ENCODE measurements at places on chromosomes 12 and 14. TPM values are rescaled to one million over a fixed set of nuclear protein-coding genes. Genes with fewer than 3 reads are reported as not detected.

DNA sequence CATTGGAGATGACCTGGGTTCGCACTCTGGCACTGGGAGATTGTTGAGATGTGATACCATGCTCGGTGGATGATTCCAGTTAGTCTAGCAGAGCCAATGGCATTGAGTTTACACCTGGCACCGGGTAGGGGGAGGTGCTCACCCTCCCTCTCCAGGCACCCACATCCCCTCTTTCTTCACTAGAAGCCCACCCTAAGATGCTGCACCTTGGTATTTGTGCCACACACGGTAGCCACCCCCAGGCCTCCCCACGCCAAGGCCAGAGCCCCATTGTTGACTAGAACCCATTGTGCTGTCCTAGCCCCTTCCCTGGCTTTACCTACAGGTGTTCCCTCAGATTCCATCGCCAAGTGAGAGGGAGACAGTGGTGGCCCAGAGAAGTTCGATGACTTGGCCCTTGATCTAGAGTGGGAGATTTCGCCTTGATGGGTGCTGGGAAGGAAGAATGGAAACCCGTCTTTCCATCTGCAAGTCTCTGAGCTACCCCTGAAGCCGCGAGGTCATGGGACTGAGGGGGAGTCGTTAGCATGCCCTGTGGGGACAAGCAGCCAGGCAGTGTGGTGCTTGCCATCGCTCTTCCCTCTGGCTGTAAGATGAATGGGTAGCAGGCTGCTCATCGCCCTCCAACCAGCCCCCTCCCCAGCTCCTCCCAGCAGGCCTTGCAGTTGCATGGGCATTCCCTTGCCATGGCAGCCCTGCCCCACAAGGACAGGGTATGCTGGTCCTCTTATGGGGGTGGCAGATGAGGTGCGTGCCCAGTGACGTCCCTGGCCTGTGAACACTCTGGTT is 8.7 kb downstream of the CCND2 start:
- DNase-seq = no peak

DNA sequence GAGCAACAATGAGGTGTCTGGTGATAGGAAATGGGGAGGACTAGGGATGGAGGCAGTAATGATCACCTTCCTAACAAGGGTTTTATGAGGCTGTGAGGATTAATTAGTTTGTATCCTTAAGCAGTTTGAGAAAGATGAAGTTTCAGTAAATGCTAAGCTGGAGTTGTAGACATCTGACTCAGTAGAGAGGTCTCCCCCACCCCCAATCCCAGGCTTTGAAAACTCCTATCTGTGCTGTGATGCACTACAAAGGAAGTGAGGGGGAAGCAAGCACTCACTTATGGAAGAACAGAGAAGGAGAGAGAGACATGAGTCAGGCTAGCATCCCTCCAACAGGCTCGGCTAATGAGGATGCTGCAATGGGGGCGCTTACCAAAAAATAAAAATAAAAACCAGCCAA is 5.5 kb upstream of the BCL11B start:
- DNase-seq = no peak

FOXG1 gene
- 1.3 TPM for polyA plus RNA-seq

GRCh38 chr12:124013073-124013472 is 40.1 kb downstream of the ZNF664 start:
- DNase-seq = no peak

HHIPL1 gene
- polyA plus RNA-seq = not detected

DNA sequence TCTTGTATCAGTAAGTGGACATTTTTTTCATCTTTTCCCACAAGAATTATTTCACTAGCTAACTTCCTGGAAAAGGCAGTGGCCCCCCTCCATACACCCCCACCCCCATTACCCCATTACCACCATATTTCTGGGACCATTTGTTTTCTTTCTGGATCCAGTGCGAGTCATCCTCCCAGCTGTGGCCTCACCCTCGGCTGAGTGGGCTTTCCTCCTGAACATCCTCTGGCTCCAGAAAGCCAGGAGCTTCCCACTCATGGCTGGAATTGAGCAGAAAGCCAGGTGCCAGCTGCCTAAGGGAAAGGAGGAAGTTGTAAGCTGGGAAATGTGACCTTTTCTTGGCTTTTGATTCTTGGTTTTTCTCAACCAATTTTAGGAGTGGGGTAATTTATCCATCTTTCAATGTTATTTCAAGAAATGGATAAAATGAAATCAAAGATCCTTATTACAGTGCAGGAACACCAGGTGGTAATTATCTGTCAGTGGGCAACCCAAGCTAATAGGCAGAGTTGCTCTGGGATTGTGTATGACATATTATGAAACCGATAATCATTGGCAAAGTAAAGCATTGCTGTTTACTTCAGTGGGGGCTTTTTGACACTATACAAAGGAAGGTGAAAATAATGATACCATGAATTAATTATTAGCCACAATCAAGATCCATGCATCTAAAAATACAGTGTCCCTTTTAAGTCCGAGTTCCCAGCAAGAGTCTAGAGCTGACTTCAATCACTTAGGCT is 124.6 kb downstream of the KICS2 start:
- no peak for DNase-seq

TRPV4 gene
- 0.03 TPM for polyA plus RNA-seq

DNA sequence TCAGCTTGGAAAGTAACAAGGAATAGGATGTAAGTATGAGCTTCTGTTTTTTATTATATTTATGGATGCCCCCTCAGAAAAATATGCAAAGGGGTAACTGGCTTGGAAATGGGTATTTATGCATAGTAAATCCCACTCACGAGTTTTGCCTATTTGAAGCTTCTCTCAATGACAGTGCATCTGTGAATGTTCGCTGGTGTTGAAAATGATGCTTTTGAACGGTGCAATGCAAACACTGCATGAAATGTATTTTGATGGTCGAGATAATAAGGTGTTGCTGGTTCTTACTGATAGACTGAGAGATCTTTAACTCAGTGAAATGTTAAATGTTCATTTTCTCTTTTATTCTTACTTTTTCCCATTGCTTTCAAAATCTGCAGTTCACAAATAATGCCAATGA is 36.0 kb upstream of the PSEN1 start:
- DNase-seq = no peak

DNA sequence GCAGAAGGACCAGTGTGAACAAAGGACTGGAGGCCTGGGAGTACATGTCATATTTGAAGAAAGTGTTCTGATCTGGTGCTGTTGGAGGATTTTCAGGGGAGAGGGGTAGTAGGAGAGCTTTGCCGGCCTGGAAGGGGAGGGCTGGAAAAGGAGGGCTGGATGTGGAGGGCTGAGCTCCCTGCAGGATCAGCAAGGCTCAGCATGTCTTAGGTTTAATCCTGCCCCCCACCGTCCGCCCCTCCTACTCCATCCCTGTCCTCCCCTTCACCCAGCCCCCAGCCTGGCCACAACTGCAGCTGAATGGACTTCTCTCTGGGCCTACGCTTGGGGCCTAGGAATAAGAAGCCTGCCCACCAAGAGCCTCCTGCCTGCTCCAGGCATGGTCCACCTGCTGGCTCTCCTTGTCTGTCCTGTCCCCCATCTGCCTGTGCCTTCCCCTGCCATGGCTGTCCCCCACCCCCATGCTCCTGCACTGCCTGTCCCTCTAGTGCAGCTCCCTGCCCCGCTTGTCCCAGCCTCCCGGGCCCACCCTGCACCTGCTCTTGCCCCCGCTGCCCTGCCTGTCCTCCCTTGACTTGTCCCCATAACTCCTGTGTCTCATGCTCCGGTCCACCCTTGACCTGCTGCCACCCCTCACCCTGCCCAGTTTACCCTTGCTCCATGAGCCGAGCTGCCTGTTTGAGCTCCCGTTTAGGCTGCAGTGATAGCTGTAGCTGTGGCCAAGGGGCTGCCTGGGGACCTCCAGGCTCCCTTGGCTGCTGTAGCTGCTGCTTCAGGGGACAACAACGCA is 9.8 kb upstream of the RARG start:
- no peak for DNase-seq

RIMBP2 gene
- polyA plus RNA-seq = not detected

FAR2 gene
- 6.6 TPM for polyA plus RNA-seq

GRCh38 chr12:58310368-58310767 is 369.0 kb downstream of the ATP23 start:
- no peak for DNase-seq

GRCh38 chr14:50974118-50974517 is 29.8 kb upstream of the PYGL start:
- DNase-seq = no peak

RGS6 gene
- polyA plus RNA-seq = not detected

DNA sequence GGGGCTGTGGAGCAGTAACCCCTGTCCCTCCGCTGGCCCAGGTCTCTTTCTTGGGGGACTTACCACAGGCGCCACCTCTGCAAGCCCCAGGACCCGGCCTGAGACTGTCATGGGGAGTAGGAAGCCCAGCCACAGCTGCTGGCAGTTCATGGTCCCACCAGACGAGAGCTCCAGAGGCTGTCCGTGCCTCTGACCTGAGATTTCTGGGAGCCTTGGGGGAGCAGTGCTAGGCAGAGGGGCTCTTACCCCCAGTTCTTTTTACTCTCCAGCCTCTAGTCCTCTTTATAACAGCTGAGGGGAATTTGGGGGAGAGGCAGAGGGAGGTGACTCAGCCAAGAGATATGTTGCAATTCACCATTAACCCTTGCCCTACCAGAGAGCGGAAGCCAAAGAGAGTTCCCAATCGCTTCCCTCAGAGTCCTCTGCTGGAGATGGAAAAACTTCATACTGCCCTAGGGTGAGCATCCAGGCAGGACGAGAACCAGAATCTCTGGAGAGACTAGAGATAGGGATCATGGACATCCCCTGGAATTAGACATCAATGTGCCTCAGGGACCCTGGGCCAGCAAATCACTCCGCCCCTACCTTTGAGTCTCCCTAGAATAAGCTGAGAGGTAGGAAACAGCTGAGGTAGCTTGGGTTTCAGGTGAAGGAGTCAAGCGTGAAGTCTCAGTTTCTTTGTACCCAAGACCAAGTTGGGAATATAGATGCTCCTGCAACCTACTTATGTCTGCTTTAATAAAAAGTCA is at the start of gene MMP19:
MMP19 (minus strand) TSS at position 256 of the 749 bp plus-strand sequence; CDS start at position 150, 106 bp downstream.
- DNase-seq = peak; percentile 68

- no peak for DNase-seq
Measured at GRCh38 chr12:3272958-3273357, 195.8 kb downstream of the TSPAN9 start.

GRCh38 chr14:35414365-35414764 is 9.8 kb upstream of the NFKBIA start:
- DNase-seq = no peak

GRCh38 chr12:89873745-89874144 is 165.1 kb upstream of the ATP2B1 start:
- DNase-seq = no peak

GRCh38 chr14:95523815-95524448 is 7.5 kb upstream of the SYNE3 start:
- DNase-seq = peak; percentile 48

GRCh38 chr14:72521045-72521444 is 372.9 kb downstream of the DPF3 start:
- DNase-seq = no peak

- DNase-seq = no peak
Measured at GRCh38 chr14:28577711-28578131, 188.9 kb upstream of the FOXG1 start.

BCDIN3D gene
- polyA plus RNA-seq = 5.8 TPM

GRCh38 chr14:100203962-100204834 is 34.7 kb upstream of the YY1 start:
- DNase-seq = no peak

TDRD9 gene
- 0.09 TPM for polyA plus RNA-seq

GRCh38 chr14:85333313-85333712 is 196.6 kb upstream of the FLRT2 start:
- no peak for DNase-seq

TMEM233 gene
- 0.17 TPM for polyA plus RNA-seq

DNA sequence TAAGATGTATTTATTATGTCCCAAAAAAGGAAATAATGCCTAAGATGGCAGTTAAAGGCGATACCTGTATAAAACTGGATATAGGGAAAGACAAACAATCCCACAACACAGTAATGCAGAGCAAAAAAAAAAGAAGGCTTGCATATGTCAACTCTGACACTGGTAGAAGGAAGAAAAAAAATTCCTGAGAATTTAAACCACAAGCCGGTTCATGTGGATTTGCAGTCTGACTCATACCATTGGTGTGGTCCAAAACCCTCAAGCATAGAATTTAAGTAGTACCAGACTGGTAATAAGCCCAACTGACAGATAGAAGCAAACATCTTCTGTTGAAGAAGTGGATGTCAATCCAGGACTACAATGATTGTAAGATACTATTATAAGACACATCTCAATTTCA is 7.2 kb downstream of the DNAI7 start:
- no peak for DNase-seq

TPH2 gene
- not detected for polyA plus RNA-seq

DNA sequence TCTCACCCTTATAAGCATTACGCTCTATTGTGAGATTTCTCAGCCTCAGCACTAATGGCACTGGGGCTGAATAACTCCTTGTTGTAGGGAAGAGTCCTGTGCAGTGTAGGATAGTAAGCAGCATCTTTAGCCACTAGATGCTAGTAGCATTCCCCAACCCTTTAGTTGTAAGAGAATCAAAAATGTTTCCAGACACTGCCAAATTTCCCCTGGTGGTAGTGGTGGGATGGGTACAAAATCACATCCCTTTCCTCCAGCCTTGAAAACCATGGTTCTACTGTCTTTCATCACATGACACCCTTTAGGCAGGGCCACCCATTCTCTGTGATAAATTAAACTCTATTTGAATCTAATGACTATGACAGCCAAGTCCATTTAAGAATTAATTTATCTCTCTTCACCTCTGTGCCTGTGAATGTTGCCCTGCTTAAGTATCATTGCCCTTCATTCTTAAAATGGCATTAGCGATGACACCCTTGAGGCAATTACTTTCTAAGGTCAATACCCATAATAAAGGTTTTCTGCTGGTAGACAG is 199.4 kb downstream of the ANO4 start:
- DNase-seq = no peak

DNA sequence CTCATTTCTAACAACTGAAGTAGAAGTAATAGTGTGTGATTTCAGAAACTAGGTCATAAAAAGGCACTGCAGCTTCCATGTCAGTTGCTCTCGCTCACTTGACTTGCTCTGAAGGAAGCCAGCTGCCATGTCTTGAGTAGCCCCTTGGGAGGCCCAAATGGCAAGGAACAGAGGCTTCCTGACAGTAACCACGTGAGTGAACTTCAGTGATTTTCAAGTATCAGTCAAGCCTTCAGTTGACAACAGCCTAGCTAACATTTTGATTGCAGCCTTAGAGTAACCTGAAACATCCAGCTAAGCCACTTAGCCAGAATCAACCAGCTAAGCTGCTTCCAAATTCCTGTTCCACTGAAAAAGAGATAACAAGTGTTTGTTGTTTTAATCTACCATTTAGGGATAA is 26.7 kb downstream of the TOGARAM1 start:
- DNase-seq = no peak

PTPRR gene
- polyA plus RNA-seq = 10.3 TPM

GRCh38 chr12:3233797-3234196 is 156.6 kb downstream of the TSPAN9 start:
- no peak for DNase-seq

P2RX2 gene
- polyA plus RNA-seq = not detected

- DNase-seq = no peak
Measured at GRCh38 chr14:95409477-95410272, 90.0 kb upstream of the CLMN start.

DNA sequence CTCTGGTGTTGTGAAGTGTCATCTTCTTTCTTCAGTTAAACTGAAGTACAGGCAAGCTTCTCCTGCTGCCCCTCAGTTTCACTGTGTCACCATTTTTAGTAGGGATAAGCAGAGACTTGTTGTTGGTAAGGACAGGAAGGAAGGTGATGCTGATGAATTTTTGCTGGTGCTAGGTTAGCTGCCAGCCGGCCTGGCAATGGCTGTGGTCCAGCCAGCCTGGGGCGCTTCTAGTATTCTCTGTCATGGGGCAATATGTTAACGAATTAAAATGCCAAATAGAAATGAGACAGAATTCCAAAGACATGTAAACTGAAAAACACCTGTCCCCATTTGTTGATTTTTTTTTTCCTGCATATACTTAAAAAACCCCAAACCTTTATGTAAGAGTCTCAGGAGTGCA is 602.9 kb downstream of the DIO2 start:
- DNase-seq = no peak

GRCh38 chr14:103522649-103523574 is at the start of gene CKB:
Gene CKB (minus strand): TSS chr14:103522830. CDS start chr14:103522493, 337 bp downstream.
- peak; percentile 85 for DNase-seq
